Type B pancreatic cell (in vitro differentiated cells): ENCODE measurements at places on chromosomes 6 and 20.

GRCh38 chr6:39731565-39731964 is 6.4 kb upstream of the KIF6 start:
- H3K27ac ChIP-seq: no peak overlapping the region
- peaks cover 8% of the 10 kb centered on the region for H3K27me3 ChIP-seq
- H3K4me3 ChIP-seq: no peak overlapping the region

DNA sequence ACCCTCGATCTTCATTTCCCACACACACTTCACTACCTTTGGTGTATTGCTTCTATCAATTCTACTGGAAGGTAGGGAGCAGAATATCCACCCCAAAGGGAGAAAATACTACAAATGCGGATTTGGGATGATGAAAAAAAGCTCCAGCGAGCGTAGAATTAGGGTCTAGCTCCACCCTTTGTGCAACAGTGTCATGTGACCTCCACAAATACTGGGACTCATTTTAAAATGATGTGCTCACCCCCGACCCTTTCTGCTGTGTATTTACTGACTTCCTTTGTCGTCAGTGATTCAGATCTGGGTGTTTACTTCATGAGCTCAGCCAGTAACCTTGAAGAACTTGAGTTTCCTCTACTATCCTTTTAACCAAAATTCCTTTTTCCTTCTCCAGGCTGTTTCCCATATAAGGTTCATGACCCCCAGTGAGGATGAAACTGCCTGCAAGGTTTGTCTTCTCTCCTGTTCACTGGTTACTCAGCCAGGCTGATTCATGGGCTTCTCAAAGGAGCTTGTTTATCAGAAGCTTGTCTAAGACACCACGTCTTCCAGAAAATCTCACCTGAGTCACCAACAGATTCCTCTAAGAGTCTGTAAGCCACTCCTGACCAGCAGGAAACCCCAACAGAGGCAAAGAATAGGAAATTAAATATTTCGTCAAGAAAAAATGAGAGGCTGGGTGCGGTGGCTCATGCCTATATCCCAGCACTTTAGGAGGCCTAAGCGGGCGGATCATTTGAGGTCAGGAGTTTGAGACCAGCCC is 39.6 kb upstream of the PAX1 start:
- no peak overlapping the region for H3K4me3 ChIP-seq
- DNase-seq: no peak
- peaks cover 10% of the 10 kb centered on the region for H3K27me3 ChIP-seq
- no peak overlapping the region for H3K27ac ChIP-seq
- H3K4me1 ChIP-seq: no peaks in the 10 kb centered on the region

- H3K36me3 ChIP-seq: no peaks in the 10 kb centered on the region
- no peak overlapping the region for H3K4me3 ChIP-seq
- H3K4me1 ChIP-seq: peaks cover 16% of the 10 kb centered on the region
- peak; percentile 36 for DNase-seq
- no peak overlapping the region for H3K27ac ChIP-seq
These were observed 56.5 kb downstream of the ERMARD start for GRCh38 chr6:169807699-169808607.

DNA sequence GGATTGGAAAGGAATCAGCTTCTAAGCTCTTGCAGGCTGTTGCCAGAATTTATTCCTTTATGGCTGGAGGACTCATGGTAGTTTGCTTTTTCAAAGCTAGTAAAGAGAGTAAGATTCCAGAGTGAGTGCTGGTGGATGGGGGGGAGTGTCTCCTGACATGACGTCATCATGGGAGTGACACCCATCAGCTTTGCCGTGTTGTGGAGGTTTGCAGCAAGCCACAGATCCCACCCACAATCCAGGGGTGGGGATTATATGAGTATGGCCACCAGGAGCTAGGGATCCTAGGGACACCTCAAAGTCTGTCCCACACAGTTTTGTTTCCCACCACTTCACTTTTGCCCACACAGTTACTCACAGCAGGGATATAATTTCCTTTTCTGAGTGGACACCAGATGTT is 28.7 kb upstream of the PMEPA1 start:
- peaks cover 15% of the 10 kb centered on the region for H3K4me1 ChIP-seq
- H3K27me3 ChIP-seq: peaks cover 13% of the 10 kb centered on the region
- no peak for DNase-seq
- no peak overlapping the region for H3K27ac ChIP-seq

DNA sequence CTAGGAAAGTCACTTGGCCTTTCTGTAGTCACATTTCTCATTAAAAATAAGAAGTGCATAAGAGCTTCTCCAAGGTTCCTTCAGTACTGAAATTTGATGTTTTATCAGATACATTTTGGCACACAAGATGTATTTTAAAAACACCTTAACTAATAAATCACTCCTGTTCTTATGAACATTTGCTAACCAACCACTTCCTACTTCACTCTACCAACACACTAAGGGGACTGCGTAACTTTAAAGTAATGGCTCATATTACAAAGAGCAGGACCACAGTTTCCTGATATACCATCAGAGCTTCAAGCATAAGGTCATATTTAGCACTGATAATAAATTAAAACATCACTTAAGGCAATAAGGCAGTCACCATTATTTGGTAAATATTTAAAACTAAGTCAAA is 104.4 kb downstream of the RALGAPA2 start:
- no peak overlapping the region for H3K27ac ChIP-seq
- no peaks in the 10 kb centered on the region for H3K27me3 ChIP-seq
- no peak for DNase-seq
- H3K4me3 ChIP-seq: no peak overlapping the region
- H3K4me1 ChIP-seq: peaks cover 14% of the 10 kb centered on the region

DNA sequence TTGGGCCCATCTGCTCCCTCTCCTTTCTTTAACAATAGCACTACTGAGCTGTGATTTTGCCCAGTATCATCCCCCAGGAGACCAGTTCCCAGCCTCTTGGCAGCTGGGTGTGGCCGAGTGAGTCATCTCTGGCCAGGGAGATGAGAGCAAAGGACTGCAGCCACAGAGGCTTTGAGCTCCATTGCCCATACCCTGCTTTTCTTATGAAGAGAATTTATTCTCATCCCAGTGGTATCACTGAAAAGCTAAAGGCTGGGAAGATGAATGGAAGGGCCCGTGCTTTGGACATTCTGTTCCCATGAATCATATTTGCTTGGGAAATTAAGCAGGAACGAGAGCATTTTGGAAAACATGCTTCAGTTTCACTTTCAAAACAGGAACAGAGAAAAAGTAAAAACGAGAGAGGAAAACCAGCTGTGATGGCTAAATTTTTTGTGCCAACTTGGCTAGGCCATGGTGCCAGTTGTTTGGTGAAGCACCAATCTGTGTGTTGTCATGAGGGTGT is 14.9 kb downstream of the CST3 start:
- H3K27ac ChIP-seq: peak overlapping the region; percentile 62
- H3K36me3 ChIP-seq: no peaks in the 10 kb centered on the region
- no peak overlapping the region for H3K4me3 ChIP-seq
- H3K27me3 ChIP-seq: peaks cover 12% of the 10 kb centered on the region
- DNase-seq: no peak
- peaks cover 4% of the 10 kb centered on the region for H3K4me1 ChIP-seq
